ENCODE measurements at places on chromosomes 16 and 17.

DNA sequence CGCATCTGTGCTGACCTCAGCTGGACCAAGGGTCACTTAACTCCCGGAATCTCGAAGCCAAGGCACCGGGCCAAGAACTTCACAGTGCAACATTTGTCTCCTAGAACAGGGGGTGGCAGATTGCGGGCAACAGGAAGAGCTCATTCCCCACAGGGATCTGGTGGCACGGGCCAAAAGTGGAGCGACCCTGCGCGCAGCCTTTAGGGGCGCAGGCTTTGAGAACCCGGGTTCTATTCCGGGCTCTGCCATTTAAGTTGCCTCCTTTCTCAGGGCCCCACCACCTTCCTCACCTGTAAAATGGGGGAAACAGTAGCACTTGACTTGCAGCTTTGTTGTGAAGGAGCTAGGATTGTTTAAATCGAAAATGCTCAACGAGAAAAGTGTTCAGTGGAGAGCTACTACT is 651 bp downstream of the SHMT1 start:
- no peak for DNase-seq

DNA sequence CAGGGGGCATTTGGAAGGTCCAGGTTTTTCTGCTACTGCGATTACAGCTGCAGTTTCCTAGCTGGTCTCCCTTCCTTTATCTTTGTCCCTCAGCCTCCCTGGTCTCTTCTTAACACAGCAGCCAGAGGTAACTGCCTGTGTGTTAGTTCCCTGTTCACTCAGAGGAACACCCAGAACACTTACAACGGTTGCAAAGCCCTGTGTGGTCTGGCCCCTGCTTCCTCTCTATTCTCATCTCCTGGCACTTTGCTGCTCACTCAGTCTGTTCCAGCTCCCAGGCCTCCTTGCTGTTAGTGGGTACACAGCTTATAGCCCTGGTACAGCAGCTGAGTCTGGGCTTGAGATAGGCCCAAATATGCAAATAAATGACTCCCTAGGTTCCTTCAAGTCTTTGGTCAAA is 16.4 kb downstream of the NTN1 start:
- no peak for DNase-seq

DNA sequence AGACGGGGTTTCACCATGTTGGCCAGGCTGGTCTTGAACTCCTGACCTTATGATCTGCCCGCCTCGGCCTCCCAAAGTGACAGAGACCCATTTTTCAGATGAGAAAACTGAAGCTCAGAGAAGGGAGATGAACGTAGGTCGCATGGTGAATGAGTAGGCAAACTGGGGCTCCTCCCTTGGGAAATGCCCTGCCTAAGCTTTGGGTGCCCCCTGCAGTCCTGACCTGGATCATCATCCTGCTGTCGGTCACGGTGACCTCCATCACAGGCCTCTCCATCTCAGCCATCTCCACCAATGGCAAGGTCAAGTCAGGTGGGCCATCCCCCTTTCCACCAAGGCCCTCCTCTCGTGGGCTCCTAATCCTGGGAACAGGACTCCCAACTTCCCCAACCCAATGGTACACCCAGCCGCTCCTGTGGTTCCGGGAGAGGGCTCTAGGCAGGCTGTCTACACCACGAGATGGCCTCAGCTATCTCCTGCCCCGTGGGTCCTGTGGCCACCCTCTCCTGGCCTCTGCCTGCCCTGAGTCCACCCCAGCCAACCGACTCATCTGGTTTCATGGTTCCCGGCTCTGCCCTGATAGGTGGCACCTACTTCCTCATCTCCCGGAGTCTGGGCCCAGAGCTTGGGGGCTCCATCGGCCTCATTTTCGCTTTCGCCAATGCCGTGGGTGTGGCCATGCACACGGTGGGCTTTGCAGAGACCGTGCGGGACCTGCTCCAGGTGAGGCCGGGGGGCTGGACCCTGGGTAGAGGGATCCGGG is 4.7 kb downstream of the SLC12A3 start:
- no peak for DNase-seq

- DNase-seq, result no peak
Observed at GRCh38 chr16:48503336-48503735, 106.6 kb downstream of the N4BP1 start.

- DNase-seq, result no peak
Observed at GRCh38 chr16:53515811-53516210, 12.8 kb upstream of the AKTIP start.
